Mesendoderm (in vitro differentiated cells): ENCODE measurements at places on chromosomes 13 and 19.

DNA sequence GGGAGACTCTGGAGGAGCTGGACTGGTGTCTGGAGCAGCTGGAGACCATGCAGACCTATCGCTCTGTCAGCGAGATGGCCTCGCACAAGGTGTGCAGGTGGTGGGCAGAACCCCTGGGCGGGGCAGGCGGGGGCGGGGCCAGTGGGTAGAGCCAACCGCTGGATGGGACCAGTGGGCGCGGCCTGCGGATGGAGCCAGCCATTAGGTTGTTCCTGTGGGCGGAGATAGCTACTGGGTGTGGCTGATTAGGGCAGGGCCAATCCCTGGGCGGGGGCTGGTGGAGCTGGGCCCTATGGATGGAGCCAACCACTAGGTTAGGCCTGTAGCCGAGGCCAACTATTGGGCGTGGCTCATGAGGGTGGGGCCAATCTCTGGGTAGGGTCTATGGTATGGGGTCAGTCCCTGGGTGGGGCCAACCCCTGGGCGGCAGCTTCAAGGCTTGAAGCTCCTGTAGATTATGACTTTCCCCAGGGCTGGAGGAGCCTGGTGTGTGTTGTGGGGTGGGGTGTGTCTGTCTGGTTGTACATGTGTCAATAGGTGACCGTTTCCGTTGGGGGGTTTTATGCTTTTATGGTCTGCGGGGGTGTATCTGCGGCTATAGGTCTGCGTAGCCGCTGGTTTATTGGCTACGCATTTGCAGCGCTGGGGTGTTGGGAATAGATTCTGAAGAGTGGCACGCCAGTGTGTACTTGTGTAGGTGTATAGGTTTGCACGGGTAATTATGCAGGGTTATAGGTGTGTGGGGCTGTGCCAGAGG is 30.7 kb downstream of the PDE4A start:
- H3K36me3 ChIP-seq, result no peaks in the 10 kb centered on the region
- H3K4me1 ChIP-seq, result no peaks in the 10 kb centered on the region
- DNase-seq, result peak; percentile 55

- no peak overlapping the region for H3K27ac ChIP-seq
- no peak for DNase-seq
- no peak overlapping the region for H3K4me3 ChIP-seq
- no peaks in the 10 kb centered on the region for H3K4me1 ChIP-seq
- H3K27me3 ChIP-seq, result no peaks in the 10 kb centered on the region
- no peaks in the 10 kb centered on the region for H3K36me3 ChIP-seq
Measured at GRCh38 chr19:36258028-36258875, 43.3 kb downstream of the ZNF146 start.

DNA sequence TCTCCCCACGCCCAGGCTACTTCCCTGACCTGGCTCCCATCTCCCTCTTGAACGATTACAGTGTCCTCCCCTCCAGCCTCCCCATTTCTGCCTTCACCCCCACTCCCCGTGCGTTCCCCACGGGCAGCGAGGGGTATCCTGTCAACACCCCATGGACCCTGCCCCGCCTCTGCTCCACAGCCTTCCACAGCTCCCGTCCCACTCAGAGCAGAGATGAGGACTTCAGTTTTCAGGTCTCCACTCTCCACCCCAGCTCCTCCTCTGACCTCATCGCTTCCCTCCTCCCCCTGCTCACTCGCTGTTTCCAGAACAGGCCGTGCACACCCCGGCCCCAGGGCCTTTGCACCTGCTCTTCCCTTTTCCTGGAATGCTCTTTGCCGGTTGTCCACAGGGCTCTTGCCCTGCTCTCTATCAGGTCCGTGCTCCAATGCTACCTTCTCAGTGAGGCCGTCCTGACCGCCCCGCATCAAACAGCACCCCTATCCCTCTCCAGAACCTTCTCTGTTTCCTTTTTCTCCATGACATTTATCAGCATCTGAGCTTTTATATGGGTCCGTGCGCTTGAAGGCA is 15.0 kb downstream of the LRRC4B start:
- no peak for DNase-seq
- H3K27me3 ChIP-seq, result peaks cover 16% of the 10 kb centered on the region
- no peak overlapping the region for H3K27ac ChIP-seq
- H3K36me3 ChIP-seq, result no peaks in the 10 kb centered on the region
- no peaks in the 10 kb centered on the region for H3K4me1 ChIP-seq

GRCh38 chr13:33763021-33763420 is 54.9 kb upstream of the RFC3 start:
- H3K4me1 ChIP-seq, result no peaks in the 10 kb centered on the region
- no peak overlapping the region for H3K27ac ChIP-seq
- no peak for DNase-seq
- H3K4me3 ChIP-seq, result no peak overlapping the region
- no peaks in the 10 kb centered on the region for H3K27me3 ChIP-seq

- no peaks in the 10 kb centered on the region for H3K4me1 ChIP-seq
- H3K4me3 ChIP-seq, result no peak overlapping the region
- DNase-seq, result no peak
- H3K27ac ChIP-seq, result peak overlapping the region; percentile 15
- no peaks in the 10 kb centered on the region for H3K36me3 ChIP-seq
- H3K27me3 ChIP-seq, result no peaks in the 10 kb centered on the region
Measured at GRCh38 chr13:98930151-98930591, 47.7 kb downstream of the DOCK9 start.

DNA sequence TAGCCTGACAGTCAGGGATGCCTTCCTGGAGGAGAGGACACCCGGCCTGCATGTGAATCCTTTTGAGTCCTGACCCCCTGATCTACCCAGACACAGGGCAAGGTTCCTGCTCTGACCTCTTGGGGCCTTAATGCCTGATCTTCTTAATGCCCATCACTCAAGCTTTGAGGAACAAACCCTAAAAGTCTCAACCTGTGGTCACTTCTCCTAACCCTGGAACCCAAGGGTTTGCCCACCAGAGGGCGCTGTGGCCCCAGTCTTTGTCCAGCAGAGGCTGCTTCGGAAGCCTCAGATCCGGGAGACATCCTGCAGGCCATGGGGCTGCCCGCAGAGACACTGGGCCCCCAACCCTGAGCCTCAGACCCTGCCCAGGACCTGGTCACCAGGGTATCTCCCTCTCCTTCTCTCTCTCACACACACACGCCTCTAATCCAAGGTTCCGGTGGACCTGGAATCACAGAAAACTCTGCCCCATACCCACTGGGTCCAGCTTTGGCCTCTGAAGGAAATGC is 9.8 kb upstream of the DPF1 start:
- peak; percentile 78 for DNase-seq
- no peaks in the 10 kb centered on the region for H3K36me3 ChIP-seq
- no peaks in the 10 kb centered on the region for H3K4me1 ChIP-seq
- no peak overlapping the region for H3K4me3 ChIP-seq
- no peaks in the 10 kb centered on the region for H3K27me3 ChIP-seq

DNA sequence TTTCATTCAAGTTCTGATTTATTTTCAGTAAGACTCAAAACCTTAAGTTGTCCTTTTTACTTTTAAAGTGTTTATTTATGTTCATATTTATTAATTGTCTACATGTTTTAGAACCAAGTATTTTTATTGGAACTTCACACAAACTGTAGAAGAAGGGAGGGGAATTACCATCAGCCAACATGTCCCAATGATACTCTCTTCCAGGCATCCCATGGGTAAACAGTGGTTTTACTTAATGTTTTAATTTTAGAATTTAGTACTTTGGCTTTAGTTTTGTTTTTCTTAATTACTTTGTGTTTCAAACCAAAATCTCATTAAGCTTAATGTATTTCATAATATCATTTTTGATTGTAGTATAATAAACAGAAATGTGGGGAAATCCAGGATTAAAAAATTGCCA is 5.2 kb downstream of the TNFSF13B start:
- DNase-seq, result no peak
- H3K4me3 ChIP-seq, result no peak overlapping the region
- H3K27ac ChIP-seq, result no peak overlapping the region
- H3K27me3 ChIP-seq, result no peaks in the 10 kb centered on the region
- H3K36me3 ChIP-seq, result no peaks in the 10 kb centered on the region

DNA sequence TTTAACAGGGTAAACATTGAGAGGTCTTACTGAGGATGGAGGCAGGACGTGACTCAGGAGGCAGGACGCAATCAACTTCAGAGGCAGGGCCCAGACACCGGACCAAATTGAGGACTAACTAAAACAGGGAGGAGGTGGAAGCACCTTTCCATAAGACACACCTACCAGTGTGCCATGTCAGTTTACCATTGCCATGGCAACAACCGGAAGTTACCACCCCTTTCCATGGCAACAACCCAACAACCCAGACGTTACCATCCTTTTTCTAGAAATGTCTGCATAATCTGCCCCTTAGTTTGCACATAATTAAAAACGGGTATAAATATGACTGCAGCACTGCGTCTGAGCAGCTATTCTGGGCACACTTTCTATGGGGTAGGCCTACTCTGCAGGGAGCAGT is 53.5 kb upstream of the SOX21 start:
- H3K4me3 ChIP-seq, result no peak overlapping the region
- no peaks in the 10 kb centered on the region for H3K4me1 ChIP-seq
- peak; percentile 62 for DNase-seq
- no peak overlapping the region for H3K27ac ChIP-seq

DNA sequence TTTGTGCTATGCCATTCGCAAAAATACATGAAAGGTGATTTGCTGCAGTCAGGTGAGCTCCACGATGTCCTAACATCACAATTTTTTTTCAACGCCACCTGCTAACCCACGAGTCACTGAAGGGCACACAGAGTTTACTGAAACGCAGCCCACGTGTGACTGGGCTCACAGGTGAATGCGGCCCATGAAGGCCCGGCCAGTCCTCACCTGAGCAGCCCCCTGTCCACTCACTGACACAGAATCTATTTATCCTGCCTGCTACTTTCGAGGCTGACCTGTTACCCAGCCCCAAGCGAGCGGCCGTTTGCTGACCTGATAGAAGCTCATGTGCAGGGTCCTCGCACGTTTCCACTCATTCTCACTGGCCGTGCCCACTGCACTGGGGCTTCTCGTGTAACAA is 121.9 kb upstream of the SOX1 start:
- no peak for DNase-seq
- no peaks in the 10 kb centered on the region for H3K27me3 ChIP-seq
- no peak overlapping the region for H3K4me3 ChIP-seq
- H3K27ac ChIP-seq, result no peak overlapping the region
- no peaks in the 10 kb centered on the region for H3K4me1 ChIP-seq

DNA sequence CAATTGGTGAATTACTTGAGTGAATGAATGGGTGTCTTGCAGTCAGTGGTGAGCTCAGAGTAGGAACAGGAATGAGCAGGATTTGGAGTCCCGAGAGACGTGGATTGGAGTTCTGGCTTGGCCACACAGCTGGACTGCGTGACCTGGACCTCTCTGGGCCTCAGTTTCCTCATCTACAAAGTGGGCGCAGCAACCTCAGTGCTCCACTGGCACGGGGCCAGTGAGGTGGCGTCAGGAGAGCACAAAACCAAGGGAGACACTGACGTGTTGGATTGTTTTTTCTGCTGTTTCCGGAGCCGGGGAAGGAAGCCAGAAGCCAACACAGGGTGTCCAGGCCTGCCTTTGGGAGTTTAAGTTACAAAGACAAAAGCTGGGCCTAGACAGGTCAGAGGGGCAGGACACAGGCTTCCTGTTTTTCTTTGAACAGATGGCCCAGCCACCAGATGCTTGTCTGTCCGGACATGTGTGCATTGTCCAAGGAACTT is 6.5 kb upstream of the DOCK6 start:
- no peaks in the 10 kb centered on the region for H3K4me1 ChIP-seq
- H3K27me3 ChIP-seq, result no peaks in the 10 kb centered on the region
- DNase-seq, result no peak

GRCh38 chr13:24187185-24187584 is 26.7 kb downstream of the SPATA13 start:
- peak; percentile 40 for DNase-seq
- H3K36me3 ChIP-seq, result no peaks in the 10 kb centered on the region
- peaks cover 10% of the 10 kb centered on the region for H3K4me1 ChIP-seq
- H3K27me3 ChIP-seq, result no peaks in the 10 kb centered on the region
- no peak overlapping the region for H3K4me3 ChIP-seq
- no peak overlapping the region for H3K27ac ChIP-seq

- H3K27me3 ChIP-seq, result no peaks in the 10 kb centered on the region
- no peaks in the 10 kb centered on the region for H3K4me1 ChIP-seq
- DNase-seq, result peak; percentile 73
- no peaks in the 10 kb centered on the region for H3K36me3 ChIP-seq
Measured at GRCh38 chr13:96650301-96650886, 343.9 kb downstream of the OXGR1 start.

GRCh38 chr13:42747399-42747873 is 33.9 kb upstream of the FAM216B start:
- H3K4me1 ChIP-seq, result no peaks in the 10 kb centered on the region
- no peaks in the 10 kb centered on the region for H3K27me3 ChIP-seq

DNA sequence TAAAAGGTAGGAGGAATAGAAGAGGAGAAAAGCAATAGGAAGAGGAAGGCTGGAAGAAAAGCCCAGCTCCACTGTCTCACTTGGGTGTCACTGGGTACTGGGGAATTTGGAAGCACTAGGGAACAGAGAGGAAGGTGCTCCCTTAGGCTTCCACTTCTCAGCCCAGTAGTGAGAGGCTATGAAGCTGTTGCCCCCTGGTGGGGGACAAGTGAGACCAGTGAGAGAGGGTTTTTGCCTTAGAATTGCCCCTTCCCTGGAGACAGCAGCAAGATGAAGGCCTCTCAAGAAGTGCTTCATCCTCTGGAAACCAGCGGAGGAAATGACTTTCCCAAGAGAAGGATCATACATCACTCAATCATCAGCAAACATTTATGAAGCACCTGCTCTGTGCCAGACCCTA is 4.7 kb upstream of the ZNF606 start:
- no peaks in the 10 kb centered on the region for H3K4me1 ChIP-seq
- H3K27ac ChIP-seq, result no peak overlapping the region
- H3K27me3 ChIP-seq, result no peaks in the 10 kb centered on the region
- H3K4me3 ChIP-seq, result no peak overlapping the region

- H3K36me3 ChIP-seq, result no peaks in the 10 kb centered on the region
- no peaks in the 10 kb centered on the region for H3K27me3 ChIP-seq
- H3K27ac ChIP-seq, result no peak overlapping the region
- no peak overlapping the region for H3K4me3 ChIP-seq
- peaks cover 6% of the 10 kb centered on the region for H3K4me1 ChIP-seq
Measured at GRCh38 chr19:28314756-28315155, 898.2 kb downstream of the UQCRFS1 start.

GRCh38 chr19:3159565-3159964 is 19.0 kb upstream of the S1PR4 start:
- DNase-seq, result no peak
- no peaks in the 10 kb centered on the region for H3K4me1 ChIP-seq
- no peak overlapping the region for H3K4me3 ChIP-seq
- H3K36me3 ChIP-seq, result no peaks in the 10 kb centered on the region
- H3K27ac ChIP-seq, result no peak overlapping the region

DNA sequence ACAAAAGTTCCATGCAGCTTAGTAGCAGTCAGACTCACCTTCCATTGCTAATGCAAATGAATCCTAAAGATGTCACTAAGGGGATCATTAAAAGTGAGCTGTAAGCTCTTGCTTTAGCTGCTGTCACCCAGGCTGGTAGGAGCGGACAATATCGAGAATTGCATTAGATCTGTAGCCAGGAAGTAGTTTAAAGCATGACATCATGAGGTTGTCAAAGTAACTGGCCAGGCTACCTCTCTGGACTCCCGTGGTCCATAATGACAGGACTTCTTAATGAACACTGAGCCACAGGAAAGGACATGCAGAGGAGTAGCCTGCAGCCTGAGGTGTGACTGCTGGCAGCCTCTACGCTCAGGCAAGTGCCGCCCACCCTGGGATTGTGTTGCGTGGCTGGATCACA is 522.3 kb upstream of the NBEA start:
- H3K4me1 ChIP-seq, result no peaks in the 10 kb centered on the region
- no peak overlapping the region for H3K4me3 ChIP-seq
- H3K27ac ChIP-seq, result no peak overlapping the region
- no peaks in the 10 kb centered on the region for H3K36me3 ChIP-seq
